ENCODE measurements at places on chromosomes 13 and 19.

DNA sequence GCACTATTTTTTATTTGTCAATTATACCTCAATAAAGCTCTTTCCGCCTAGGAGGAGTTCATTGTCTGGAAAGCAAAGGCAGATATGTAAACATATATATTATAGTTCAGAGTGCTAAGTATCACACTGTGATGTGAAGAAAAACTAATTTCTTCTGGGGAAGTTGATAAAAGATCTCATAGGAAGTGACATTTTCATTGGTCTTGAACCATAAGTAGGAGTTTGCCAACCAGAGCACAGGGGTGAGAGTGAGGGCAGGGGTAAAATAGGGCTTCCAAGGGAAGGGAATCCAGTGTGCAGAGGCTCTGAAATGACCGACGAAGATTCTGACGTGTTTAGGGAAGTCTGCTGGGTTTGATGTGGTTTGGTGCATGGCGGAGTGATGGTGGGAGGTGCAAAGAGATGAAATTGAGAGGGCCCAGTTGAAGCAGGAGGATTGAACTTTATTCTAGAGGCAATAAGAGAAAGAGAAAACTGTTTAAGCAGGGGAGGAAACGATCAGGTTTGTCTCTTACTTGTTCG, 780 bp upstream of the GTF2F2 start:
- peak; percentile 54 for DNase-seq

DNA sequence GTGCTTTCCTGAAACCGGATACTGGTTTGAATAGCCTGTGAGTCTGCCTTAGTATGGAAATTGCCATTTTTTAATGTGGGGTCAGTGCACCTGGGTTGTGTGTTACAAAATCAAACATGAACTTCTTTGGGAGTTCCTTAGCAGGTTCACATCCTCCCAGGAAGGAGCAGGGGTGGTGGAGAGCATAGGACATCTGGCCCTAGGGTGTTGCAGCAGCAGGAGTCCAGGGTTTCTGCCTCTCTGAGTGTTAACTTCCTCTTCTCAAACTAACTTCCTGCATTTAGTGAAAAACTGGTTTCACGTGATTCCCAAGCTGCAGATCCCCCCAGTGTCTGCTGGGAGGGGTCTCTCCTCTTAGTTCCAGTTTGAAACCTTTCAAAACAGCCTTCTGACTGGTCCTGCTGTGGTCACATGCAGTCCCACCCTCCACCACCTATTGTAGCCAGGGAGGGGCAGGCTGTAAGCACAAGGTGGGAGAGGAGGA, 7.2 kb downstream of the RNASEH2B start:
- no peak for DNase-seq

- DNase-seq = peak; percentile 56
These were observed 16.2 kb upstream of the AP1M2 start for GRCh38 chr19:10603084-10603872.

GRCh38 chr19:13425151-13425550, 81.1 kb downstream of the CACNA1A start:
- peak; percentile 53 for DNase-seq

DNA sequence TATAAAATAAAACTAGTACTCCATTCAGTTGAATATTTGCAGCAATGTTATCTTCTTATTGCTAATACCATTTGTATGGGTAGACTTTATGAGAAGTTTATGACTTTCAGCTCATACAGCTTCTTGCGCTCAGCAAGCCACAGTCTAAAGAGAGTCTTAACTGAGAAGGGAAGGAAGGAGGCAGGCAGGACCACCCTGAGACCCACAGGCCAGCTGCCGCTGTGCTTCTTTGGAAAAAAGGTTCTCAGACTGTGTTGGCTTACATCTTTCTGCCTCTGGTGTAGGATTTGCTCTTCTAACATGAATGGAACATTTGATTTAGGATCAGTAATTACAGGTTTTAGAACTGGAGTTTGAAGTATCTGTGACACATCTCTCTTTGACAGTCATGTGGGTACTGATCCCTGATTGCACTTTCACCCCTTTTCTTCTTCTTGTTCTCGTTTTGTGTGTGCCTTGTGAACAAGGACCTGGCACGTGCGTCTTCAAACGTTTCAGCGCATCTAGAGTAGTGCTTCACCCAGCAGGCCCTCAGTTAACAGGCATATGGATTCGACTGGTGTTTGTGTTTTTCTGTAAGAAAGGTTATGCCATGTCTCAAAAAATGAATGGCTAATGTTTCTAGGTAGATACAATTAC, 7.1 kb upstream of the GPR18 start:
- no peak for DNase-seq

- DNase-seq = no peak
These were observed 85.1 kb upstream of the UFM1 start for GRCh38 chr13:38264363-38265131.

GRCh38 chr19:45440873-45441654, 17.3 kb upstream of the ERCC1 start:
- no peak for DNase-seq

DNA sequence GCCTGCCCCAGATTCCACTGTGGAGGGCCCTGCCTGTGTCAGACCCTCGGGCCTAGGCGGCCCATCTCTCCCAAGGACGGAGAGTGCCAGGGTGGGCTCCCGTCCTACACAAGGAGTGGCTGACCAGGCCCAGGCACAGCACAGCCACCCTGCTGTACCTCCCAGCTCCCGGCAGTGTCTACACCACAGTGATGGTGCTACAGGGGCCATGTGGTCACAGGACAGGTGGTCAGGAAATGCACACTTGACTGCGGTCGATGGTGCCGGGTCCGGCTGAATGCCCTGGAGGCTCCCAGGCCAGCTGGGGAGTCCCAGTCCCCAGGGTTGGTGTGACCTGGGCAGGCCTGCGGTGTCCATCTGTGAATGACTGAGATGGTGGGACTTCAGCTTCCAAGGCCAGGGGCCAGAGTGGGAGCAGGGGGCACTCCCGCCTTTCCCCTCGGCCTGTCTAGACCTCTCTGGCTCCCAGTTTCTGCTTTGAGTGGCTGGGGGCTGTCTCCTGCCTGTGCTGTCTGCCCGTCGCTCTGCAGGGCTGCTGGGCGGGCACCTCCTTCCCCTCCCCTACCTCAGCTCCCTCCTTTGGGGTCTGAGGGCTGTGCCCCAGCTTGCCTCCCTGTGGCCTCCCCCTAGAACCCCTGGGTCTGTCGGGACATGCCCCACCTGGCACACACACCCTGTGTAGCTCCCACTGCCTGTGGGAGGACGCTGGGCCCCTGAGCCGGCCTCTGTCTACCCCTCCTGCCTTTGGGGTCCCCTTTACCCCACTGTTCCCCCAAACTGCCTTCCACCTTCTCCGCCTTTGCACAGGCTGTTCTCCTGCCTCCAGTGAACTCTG, 12.5 kb downstream of the DDA1 start:
- no peak for DNase-seq

- DNase-seq = peak; percentile 47
These were observed 107.0 kb upstream of the GPR12 start for GRCh38 chr13:26867451-26868091.

DNA sequence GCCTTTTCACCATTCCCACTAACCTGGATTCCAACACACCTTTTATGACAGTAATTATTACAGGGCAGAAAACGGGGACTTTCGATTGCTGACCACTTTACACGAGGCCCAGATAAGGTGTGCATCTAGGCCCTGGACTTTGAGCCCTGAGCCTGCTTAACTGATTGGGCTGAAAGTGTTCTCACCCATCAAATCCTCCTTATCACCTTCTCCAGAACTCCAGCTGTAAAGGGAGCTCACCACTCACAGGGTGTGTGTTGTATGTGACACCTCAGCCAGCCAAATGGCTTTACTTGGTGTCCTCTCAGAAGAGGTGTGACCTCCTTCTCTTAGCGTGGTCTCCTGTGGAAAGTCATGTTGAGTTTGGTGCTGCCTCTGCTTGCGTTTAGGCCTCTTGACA, 36.5 kb downstream of the SIPA1L3 start:
- DNase-seq = peak; percentile 95

DNA sequence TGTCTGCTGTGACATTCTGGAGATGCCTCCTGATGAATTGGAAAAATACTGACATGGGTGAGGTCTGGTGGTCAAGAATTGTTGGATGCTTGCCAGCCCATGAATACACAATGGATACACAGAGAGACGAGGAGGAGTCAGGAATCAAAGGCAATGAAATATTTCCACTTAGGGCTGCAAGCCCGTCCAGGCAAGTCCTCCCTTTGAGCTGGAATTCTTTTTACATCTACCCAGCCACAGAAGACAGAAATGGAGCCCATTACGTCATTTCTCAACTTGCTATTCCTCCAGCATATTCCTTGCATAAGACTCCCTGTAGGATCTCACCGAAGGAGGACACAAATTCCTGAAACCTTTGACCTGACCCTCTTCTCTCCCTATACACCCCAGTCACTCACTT, 15.7 kb upstream of the IGFL4 start:
- DNase-seq = no peak

GRCh38 chr19:41569481-41570150, 6.3 kb upstream of the CEACAM21 start:
- no peak for DNase-seq

DNA sequence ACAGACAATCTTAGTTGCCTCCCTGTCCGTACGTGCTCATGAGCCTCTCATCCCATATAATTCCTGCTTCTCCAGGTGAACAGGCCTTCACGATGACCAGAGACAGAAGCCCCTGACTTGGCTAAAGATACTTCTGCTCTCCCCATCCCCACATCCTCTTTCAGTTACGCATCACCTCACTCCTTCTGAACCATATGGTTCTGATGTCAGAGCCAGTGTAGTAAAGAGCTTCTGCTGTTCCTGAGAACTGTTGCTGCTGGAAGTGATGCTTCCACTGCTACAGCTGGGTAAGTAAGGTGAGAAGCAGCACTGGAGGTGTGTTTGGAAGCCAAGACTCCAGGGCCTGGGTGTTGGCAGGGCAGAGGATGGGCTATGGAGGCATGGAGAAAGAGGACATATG, 12.9 kb downstream of the SIGLECL1 start:
- no peak for DNase-seq

DNA sequence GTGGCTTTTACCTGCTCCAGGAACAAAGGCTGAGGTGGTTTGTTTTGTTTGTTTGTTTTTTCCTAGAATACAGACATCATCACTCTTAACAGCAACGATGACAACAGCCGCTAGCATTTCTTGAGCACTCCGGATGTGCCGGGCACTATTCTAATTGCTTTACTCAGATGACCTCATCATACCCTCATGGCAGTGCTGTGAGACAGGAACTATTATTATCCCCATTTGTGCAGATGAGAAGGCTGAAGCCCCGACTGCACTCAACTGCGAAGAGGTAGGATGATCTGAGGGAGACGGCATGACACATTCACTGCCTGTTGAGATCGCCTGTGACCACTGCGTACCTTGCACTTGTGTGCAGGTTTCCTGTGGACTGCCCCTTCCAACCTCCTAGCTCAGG, 66.5 kb downstream of the CCDC70 start:
- DNase-seq = no peak

- DNase-seq = no peak
These were observed 57.8 kb downstream of the GGACT start for GRCh38 chr13:100530671-100531213.

DNA sequence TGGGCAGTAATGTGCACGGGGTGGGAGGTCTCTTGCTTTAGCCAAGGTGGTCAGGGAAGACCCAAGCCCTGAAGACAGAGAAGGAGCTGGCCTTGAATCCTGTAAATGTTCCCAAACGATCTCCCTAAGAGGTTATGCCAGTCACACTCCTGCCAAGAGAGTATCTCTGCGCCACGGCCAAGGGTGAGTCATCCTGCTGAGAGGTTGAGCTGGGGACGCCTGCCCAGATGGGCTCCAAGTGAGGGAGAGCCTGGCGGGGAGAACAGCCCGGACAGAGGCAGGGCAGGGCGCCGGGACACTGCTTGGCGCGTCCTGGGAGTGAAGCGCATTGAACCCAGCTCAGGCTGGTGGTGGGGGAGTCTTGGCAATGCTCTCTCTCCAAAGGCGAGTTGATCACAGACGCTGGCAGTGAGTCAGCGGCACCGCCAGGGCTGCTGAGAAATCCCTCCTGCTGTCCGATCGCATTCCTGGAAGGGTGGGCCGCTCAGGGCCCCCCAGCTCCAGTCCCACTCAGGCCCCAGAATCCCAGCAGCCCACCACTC, 16.4 kb downstream of the SULT2B1 start:
- DNase-seq = peak; percentile 58

GRCh38 chr19:35712567-35713505, 5.0 kb upstream of the KMT2B start:
- no peak for DNase-seq

DNA sequence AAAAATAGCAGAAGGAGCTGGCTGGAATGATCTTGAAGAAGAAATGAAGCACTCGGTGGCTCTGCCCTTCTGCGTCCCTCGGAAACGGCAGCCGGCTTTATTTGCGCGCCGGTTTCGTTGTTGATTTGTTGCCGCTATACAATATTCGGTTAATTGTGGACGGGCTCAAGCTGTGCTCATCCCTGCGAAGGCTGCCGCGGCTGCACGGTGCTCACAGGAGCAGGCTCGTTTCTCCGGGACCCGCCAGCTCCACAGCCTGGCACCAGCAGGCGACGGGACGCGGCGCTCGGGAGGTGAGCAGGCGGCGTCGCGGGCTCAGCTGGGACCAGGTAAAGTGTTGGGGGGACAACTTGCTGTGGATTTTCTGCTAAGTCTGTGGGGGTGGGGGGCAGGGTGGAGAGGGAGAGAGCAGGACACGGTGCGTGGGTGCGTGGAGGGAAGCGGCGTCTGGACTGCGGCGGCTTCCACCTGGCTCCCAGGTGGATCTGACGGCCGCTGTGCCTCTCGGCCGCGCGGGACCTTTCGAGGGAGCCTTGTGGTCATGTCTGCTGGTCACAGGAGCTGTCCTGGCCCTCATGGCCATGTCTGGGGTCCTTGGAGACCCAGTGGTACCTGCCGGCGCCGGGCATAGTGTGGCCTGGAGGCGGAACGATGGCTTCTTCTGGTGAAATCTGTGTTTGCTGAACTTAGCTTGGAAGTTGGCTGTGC, 90.9 kb downstream of the TEX29 start:
- DNase-seq = no peak

DNA sequence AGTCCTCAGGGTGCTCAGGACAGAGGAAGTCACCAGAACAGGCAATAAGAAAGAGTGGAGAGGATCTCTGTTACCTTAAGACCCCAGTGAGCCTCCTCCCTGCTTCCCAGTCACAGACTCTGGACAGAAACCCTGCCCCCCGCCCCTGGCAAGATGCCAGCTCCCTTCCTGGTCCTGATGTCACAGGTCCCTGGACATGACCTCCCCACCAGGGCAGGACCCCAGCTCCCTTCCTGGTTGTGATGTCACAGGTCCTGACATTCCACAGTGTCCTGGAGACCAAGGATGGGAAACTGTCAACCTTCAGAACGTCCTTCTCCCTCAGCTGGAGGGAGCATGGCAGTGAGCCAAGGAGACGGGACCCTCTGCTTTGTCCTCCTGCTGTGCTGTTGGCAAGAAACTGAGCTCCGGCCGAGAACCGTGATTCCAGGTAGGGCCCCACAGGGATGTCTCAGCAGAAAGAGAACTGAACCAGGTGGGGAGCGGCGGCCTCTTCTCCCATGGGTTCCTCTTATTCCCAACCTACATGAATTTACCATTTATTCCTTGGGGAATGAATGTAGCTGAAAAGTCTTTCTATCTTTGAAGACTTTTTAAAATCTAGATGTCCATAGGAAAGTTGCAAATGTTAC, at the start of gene SPACA7:
TSS of gene SPACA7 (plus strand) at position 306 of the 632 bp plus-strand sequence. CDS start at position 337, 31 bp downstream.
- no peak for DNase-seq
